ENCODE measurements at places on chromosomes 4 and X.

DNA sequence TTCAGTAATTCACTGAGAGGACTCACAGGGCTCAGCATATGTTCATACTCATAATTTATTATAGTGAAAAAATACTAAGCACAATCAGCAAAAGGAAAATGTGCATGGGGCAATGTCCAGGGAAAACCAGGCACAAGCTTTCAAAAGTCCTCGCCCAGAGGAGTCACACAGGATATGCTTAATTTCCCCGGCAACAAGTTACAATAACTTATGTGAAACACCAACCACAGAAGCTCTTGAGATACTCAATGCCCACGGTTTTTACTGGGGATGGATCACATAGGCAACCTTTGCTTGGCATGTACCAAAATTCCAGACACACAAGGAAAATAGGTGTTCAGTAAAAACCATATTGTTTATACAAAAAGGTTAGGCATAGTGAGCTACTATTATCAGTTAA lies 38.5 kb upstream of the STPG2 start:
- no peak for DNase-seq

GRCh38 chr4:141002323-141002805 lies 130.9 kb downstream of the RNF150 start:
- DNase-seq, result no peak

GRCh38 chr4:7768736-7769135 lies 170.9 kb downstream of the AFAP1 start:
- DNase-seq, result no peak

- DNase-seq, result no peak
These were observed 45.5 kb downstream of the XIAP start for GRCh38 chrX:123905332-123905731.

- no peak for DNase-seq
These were observed 37.4 kb upstream of the USP26 start for GRCh38 chrX:133134282-133134681.

- no peak for DNase-seq
These were observed 78.6 kb upstream of the FAM9A start for GRCh38 chrX:8879750-8880149.

DNA sequence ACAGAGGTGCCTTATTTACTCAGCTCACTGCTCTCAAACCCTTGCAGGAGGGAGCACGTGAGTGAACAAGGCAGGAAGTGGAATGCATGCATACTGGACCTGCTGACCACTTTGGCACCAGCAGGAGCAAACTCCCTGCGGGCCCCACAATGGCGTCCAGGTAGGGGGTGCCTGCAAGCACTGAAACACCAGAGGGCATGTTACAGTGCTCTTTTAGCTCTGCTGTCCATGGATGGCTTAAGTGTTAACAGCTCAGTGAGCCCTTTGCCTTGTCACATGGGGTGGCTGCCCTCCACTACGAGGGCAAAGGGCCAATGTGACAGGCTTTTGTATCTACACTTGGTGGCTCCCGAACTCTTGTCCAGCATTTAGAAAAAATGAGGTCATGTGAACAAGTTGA lies 199.5 kb upstream of the UGT8 start:
- no peak for DNase-seq

- DNase-seq, result no peak
These were observed 46.7 kb downstream of the FSTL5 start for GRCh38 chr4:162117051-162117450.

DNA sequence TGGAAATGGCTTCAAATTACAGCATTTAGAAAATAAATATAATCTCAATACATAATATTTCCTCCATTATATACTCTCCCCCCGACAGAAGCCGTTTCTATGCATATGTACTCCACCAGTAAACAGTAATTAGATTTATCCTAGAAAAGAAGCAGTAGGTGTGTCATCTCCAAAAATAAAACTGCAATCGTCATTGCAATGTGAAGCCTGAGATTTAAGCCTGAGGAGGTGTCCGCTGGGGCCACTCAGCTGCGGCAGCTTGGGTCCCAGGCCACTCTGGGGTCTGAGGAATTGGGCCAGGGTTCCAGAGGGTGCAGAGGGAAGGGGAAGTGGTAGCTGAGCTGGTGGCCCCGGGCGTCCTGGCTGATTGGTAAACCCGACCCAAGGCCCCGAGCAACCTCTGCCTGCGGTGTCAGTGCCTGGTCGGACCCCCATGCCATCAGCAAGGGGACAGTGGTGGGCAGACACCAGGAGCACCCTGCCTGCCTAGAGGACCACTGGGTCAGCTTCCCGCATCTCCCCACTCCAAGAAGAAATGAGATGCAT lies 7.8 kb upstream of the MXD4 start:
- no peak for DNase-seq

- DNase-seq, result no peak
These were observed 389.6 kb downstream of the ARHGAP24 start for GRCh38 chr4:85864259-85865205.

DNA sequence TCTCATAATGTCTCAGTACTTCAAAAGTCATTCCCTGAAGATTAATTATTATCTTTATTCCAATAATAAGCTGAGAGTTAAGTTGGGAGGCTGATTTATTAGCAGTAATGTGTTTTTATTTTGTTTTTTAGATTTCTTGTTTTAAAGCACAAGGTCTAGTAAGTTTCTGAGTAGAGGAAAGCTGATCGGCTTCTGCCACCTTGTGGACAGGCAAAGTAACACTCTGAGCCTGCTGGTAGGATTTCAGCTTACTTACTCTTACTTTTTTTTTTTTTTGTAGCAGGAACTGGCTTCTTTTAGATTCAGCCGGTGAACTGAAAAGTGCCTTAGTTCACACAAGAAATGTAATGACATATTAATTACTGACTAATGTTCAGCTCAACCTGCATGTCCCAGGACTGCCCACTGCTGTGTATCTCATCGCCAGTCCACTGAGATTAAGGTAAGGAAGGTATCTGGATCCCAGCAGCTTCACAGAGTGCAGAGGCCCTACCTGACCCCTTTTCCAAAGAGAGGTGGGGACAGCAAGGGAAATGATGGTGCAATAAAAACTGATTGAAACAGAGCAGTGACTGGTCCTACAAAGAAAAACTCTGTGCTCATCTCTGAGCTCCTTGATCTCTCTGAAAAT lies 126.5 kb downstream of the ADGRA3 start:
- DNase-seq, result no peak

DNA sequence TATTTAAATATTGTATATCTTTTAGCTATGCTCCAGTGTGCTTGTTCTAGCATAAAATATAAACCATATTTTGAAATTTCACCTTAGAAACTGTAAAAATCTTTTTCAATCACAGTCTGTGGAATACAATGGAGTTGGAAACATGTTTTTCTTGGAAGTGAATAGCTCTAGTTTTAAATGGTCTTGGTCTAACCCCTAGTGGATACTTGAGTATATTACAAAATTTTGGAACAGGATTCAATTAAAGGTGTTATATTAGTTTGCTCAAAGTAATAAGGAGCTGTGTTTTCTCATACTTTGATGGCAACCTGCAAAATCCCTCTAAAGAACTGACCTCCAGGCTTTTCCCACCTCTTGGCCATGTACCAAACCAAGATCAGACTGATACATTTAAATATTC lies 48.2 kb downstream of the STK26 start:
- no peak for DNase-seq

- no peak for DNase-seq
These were observed 168.2 kb upstream of the BCOR start for GRCh38 chrX:40265936-40266335.

DNA sequence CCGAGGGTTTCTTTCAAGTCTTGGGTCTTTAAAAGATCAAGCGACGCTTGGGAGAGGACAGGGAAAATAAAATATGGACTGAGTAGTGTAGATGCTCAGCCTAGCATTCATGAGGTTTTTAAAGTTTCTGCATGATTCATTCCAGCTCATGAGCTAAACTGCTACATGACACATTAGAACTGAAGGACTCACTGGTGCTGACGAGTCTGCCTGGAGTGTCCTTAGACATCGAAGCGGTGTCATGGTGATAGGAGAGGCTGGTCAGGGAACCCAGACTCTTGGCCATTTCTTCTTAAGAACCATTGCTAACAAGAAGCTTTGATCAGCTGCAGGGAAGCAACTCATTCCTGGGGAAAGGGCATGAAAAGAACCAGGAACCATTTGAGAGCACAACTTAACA lies 158.6 kb downstream of the TRIML1 start:
- no peak for DNase-seq

- no peak for DNase-seq
These were observed 55.8 kb downstream of the XAGE2 start for GRCh38 chrX:52424656-52425055.

DNA sequence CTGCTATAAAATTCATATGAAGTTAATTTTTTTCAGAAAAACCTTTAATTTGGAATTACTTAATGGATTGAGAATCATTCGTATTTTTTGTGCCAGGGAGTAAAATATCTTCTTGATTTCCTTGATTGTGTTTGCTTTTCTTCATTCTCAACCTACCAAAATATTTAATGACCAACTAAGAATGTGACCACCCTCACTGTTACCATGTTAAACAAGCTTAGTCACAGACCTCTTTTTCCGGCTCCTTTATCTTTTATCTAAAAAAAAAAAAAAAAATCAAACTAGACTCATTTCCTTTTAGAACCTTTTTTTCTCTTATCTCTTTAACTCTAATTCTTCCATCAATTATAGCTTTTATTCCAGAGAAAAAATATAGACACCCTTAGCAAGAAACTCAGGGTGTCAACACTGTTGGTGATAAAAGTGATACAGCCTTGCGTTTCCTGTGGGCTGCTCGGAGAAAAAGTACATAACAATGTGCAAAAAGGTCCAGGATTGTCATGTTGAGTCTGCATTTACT lies 20.6 kb upstream of the HPGDS start:
- DNase-seq, result no peak

DNA sequence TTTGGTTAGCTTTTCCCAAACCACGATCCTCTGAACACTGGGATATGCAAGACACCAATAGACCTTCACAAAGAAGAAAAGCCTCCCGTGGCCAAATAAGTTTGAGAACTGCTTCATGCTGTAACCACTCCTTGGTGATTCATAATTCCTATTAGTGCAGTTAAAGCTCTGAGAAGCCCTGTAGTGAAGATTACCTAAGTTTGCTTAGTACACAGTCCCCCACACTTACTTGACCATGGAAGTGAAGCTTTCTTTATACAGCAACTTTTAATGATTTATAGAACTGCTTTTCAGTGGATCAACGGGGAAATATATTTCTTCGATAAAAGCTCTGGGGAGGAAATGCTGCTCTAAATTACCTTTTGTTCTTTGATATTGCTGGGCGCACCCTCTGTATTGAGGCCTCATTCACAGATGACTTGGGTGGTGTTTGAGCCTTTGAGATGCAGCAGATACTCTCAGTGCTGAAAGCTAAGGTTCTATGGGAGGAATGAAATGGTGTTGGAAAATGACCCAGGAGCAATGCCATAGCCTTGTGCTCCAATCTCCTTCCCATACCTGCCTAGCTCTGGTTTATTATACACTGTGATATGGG lies 67.4 kb downstream of the CBLL2 start:
- no peak for DNase-seq

DNA sequence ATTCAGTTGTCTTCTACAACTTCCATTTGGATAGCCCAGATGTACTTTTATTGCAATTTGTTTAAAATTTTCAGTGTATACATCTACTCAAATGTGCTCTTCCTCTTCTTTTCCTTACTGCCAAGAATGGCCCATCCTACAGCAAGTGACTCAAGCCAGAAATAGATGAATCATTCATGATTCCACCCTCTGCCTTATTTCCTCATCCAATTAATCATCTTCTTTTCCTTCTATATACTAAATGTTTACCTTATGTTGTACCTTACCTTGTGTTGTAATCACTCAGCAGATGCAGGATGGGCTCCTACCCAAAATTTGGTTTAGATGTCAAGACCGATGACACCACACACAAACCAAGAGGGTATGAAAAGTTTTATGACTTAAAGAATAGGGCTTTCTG lies 437.8 kb downstream of the GRXCR1 start:
- no peak for DNase-seq

- no peak for DNase-seq
These were observed 25.6 kb downstream of the ZRSR2 start for GRCh38 chrX:15815779-15816437.

DNA sequence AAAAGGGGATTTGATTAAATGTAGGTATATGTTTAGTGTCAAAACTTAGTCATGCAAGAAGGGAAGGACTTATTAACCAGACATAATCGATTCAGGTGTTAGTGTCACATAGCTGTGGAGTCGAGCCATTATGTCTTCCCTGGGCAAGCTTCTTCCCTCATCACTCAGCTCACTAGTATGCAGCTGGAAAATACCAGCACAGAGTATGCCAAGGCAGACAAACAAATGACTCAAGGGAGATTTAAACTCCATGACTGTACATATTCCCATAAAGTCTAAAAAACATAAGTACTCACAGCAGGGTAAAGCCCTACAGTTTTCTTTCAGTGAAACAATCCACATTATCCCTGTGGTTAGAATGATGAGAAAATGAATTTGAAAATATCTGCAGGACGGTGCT lies 304.5 kb downstream of the CBLL2 start:
- no peak for DNase-seq

GRCh38 chr4:26238426-26238777 lies 82.4 kb upstream of the RBPJ start:
- DNase-seq, result no peak

DNA sequence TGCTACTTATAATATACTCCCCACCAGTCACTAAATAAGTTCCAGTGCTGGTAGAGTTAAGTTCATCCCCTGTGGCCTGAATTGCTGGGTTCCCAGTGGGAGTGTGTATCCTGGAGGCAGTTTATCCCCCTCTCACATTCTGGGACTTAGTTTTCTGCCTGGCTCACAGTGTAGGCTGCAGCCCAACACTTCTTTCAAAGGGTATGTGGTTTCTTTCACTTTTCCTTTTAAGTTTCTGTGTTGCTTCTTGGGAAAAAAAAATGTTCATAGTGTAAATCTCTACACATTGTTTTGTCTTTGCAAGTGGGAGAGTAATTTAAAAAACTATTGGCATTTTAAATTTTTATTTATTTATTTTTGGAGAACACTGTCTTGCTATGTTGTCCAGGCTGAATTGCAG lies 204.0 kb downstream of the CHIC1 start:
- no peak for DNase-seq

DNA sequence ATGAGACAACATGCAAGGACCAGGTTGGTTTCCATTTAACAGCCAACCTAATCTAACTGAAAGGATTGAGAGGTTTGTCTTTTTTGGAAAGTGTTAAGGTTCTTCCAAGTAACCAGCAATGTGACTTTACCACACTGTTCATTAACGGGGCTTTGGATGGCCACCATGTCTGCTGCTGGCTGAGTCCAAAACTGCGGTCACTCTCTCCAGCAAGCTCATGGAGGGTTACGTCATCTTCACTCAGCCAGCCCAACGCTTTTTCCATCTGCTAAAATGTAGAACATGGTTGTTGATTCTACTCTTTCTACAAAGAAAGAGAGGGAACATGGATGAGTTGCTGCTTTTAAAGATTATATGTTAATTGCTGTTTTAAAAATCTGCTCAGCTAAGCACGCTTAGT lies 11.0 kb downstream of the PKD2 start:
- no peak for DNase-seq

GRCh38 chr4:124433044-124433443 lies 279.5 kb downstream of the ANKRD50 start:
- no peak for DNase-seq

GRCh38 chrX:132023896-132024386 lies 839 bp downstream of the STK26 start:
- DNase-seq, result no peak

DNA sequence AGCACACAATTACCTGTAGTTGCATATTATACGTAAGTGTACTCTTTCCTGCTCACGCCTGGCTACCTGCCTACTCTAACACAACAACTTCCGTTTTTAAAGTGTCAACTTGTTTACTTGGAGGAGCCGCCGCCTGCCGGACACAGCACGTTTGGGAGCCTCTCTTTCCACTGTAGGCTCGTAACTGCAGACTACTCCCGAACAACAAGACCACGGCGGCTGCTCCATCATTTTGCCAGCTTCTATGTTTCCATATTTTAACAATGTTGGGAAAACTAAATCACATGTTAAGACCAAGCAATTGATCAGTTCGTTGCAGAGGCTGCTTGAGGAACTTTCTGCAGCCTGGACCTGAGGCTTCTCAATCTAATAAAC lies 841 bp downstream of the MTNR1A start:
- DNase-seq, result no peak

All from NCI-H1417 treated with DMSO at 0.1 percent for 48 hours (cell line).